ENCODE measurements at places on chromosomes 4 and X. TPM values are rescaled to one million over a fixed set of nuclear protein-coding genes. Genes with fewer than 3 reads are reported as not detected.

GRCh38 chrX:104854790-104855340, 288.9 kb downstream of the IL1RAPL2 start:
- no peak overlapping the region for H3K27ac ChIP-seq
- DNase-seq: no peak
- no peaks in the 10 kb centered on the region for H3K4me1 ChIP-seq
- no peaks in the 10 kb centered on the region for H3K36me3 ChIP-seq

GRCh38 chr4:84051639-84052038, 447.5 kb downstream of the NKX6-1 start:
- H3K4me3 ChIP-seq: no peak overlapping the region
- H3K27ac ChIP-seq: no peak overlapping the region
- no peak for DNase-seq
- H3K27me3 ChIP-seq: no peaks in the 10 kb centered on the region

- peak overlapping the region; percentile 19 for H3K4me3 ChIP-seq
- H3K27me3 ChIP-seq: no peaks in the 10 kb centered on the region
- DNase-seq: no peak
Observed at GRCh38 chrX:19772822-19773628, 114.4 kb downstream of the SH3KBP1 start.

DNA sequence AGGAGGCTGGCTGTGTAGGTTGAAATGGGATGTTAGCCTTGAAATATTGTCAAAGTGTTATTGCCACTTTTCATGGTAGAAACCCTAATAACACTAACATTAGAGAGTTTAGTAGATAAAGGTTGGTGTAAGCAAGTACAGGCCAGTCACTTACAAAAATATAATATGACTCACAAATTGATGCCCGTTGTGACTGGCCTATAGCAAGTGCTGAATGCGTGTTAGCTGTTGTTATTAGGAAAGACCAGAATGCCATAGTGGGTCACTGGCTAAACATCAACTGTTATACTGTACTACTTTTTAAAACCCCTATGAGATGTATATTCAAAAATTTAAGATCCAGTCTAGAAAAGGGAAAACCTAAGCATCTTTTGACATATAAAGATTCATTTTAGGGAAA, 20.4 kb upstream of the GDPD2 start:
- no peak overlapping the region for H3K27ac ChIP-seq
- DNase-seq: no peak
- no peaks in the 10 kb centered on the region for H3K27me3 ChIP-seq
- no peak overlapping the region for H3K4me3 ChIP-seq
- H3K4me1 ChIP-seq: peaks cover 5% of the 10 kb centered on the region
- no peaks in the 10 kb centered on the region for H3K36me3 ChIP-seq

GRCh38 chr4:79877511-79877910, 195.5 kb downstream of the ANTXR2 start:
- no peak overlapping the region for H3K27ac ChIP-seq
- no peaks in the 10 kb centered on the region for H3K36me3 ChIP-seq
- H3K4me3 ChIP-seq: no peak overlapping the region
- H3K4me1 ChIP-seq: no peaks in the 10 kb centered on the region

DNA sequence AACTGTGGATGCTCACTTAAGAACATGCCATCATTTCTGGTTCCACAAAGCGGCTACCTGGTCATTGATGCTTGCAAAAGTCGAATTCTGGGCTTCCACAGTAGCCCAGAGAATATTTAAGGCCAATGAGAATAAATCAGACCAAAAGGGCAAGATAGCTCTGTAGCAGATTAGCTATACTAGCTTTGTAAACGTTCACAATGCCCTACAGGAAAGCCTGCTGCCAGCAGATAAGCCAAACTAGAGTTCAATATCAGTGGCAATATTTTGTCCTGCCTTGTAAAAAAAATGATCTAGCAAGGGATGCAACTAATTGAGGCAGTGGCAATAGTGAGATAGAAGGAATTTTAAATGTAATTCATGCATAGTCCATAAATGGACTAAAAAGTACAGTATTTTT, 387.7 kb upstream of the TEX13C start:
- H3K4me1 ChIP-seq: no peaks in the 10 kb centered on the region
- H3K27ac ChIP-seq: no peak overlapping the region
- no peak overlapping the region for H3K4me3 ChIP-seq

DNA sequence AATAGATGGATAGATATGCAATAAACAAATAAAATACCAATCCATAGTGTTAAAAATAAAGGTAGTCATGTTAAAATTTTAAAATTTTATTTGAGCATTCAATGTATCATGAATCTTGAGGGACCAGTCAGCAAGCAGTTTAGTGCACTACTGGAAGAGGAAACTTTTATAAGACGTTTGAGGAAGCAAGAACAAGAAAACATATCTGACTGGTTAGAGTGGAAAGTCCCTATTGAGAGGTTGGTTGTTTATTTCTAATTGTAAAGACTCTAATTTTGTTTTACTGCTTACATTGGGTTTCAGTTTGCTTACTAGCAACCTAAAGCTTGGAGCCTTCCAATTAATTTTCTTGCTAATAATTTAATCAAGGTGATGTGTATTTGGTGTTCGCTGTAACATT, 786.2 kb downstream of the RAB28 start:
- H3K4me1 ChIP-seq: no peaks in the 10 kb centered on the region
- no peak overlapping the region for H3K4me3 ChIP-seq
- H3K36me3 ChIP-seq: no peaks in the 10 kb centered on the region
- no peaks in the 10 kb centered on the region for H3K27me3 ChIP-seq

DNA sequence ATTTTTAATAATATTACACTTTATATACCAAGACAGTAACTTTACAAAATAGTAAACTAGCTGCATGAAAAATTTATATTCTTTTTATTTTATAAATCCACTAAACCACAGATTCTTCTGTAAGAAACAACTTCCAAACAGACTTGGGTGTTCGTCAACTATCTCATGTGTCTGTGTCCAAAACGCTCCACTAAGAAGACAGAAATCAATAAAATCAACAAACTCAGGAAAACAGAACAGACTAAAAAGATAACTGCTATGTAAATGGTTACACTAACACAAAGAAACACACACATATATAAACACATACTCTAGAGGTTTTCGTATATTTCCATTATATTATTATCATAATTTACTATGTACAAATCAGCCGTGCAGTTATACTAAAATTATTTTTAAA, 158.4 kb downstream of the PPP3CA start:
- no peaks in the 10 kb centered on the region for H3K36me3 ChIP-seq
- H3K27ac ChIP-seq: no peak overlapping the region
- no peaks in the 10 kb centered on the region for H3K27me3 ChIP-seq
- no peak overlapping the region for H3K4me3 ChIP-seq
- no peak for DNase-seq
- no peaks in the 10 kb centered on the region for H3K4me1 ChIP-seq

DNA sequence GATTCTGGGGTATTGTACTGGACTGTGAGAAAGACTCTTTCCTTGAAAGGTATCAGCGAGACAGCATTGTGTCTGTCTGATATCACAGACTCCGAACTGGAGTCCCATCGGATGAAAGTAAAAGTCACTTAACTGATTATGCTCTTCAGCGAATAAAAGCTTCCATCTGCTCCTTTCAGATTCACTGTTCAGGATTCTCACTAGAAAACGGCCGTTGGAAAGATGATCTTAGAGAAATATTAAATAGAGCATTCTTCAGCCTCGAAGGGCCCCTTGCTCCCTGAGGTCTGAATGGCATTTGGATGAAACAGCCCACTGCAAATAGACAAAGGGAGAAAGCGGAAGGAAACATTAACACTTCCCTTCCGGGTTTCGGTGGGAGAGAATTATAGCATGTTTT, 416.2 kb upstream of the PRKX start:
- no peak for DNase-seq
- H3K27ac ChIP-seq: no peak overlapping the region
- H3K4me3 ChIP-seq: no peak overlapping the region
- no peaks in the 10 kb centered on the region for H3K4me1 ChIP-seq
- no peaks in the 10 kb centered on the region for H3K27me3 ChIP-seq

Gene RNF212
- 1.2 TPM for total RNA-seq

Gene CYTL1
- total RNA-seq: not detected
